ENCODE measurements at places on chromosomes 7 and 10. TPM values are rescaled to one million over a fixed set of nuclear protein-coding genes. Genes with fewer than 3 reads are reported as not detected.

The SRGN gene
- 192 TPM for total RNA-seq

The RADIL gene
- total RNA-seq = 0.37 TPM

The OLAH gene
- 1.0 TPM for total RNA-seq

The CHPF2 gene
- total RNA-seq = 40.7 TPM

DNA sequence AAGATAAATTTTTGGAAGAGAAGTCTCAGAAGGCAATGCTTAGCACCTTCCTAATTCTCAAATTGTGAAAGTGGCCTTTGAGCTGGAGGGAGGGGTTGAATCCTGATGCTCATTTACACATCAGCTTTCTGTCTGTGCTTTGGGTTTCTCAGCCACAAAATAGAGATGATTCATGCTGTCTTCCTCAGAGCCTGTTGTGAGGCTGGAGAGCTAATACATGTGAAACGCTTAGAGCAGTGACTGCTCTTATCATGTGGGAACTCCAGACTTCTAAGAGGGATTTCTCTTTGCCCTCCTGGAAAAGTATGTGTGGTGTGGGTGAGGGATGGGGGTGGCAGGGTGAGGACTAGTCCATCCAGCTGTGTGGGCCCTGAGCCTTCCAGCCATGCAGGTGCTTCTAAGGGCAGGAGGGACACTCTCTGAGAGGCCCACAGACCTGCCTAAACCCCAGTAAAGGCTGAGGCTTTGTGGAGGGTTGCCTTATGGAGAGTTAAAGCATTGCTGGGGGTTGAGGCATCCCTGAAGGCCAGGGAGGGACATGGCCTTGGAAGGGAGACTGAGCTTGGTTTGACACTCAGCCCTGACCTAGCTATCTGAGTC is 4.8 kb upstream of the EVX1 start:
- H3K4me1 ChIP-seq = peaks cover 14% of the 10 kb centered on the region
- no peak overlapping the region for H3K27ac ChIP-seq
- no peak overlapping the region for H3K4me3 ChIP-seq
- DNase-seq = no peak
- peaks cover 88% of the 10 kb centered on the region for H3K27me3 ChIP-seq

DNA sequence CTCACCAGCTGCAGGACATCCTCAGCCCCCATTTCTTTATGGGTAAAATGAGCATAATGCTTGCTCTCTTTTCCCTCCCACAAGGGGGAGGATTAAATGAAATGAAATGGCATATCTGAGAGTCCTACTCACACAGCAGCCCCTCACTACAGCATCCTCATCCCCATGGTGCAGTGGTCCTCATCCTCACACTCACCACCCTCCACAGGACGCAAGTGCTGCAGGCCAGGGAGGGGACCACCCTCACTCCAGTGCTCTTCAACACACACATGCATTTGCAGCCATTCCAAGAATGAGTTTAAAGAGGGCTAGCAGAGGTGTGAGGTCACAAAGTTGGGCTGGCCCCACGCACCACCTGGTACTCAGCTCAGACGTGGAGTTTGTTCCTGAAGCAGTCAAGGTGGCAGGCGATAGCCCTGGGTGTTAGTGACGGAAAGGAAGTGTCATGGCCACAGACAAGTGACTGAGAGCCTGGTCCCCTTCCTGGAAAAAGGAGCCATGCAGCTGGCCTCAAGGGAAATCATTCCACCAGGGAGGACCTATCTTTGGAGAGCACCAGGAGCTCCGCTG is 234.0 kb downstream of the TNS3 start:
- H3K4me3 ChIP-seq = no peak overlapping the region
- no peaks in the 10 kb centered on the region for H3K4me1 ChIP-seq
- no peaks in the 10 kb centered on the region for H3K36me3 ChIP-seq
- no peak for DNase-seq
- H3K27me3 ChIP-seq = no peaks in the 10 kb centered on the region
- H3K27ac ChIP-seq = no peak overlapping the region

- H3K27ac ChIP-seq = no peak overlapping the region
- H3K4me1 ChIP-seq = no peaks in the 10 kb centered on the region
- no peak for DNase-seq
- no peaks in the 10 kb centered on the region for H3K36me3 ChIP-seq
Observed at GRCh38 chr7:13282377-13282980, 595.0 kb downstream of the ARL4A start.

GRCh38 chr10:33270971-33271370 is 63.5 kb downstream of the NRP1 start:
- H3K36me3 ChIP-seq = peaks cover 1% of the 10 kb centered on the region
- no peak overlapping the region for H3K4me3 ChIP-seq
- H3K27ac ChIP-seq = no peak overlapping the region
- no peak for DNase-seq
- H3K4me1 ChIP-seq = peaks cover 5% of the 10 kb centered on the region

- no peak for DNase-seq
- no peak overlapping the region for H3K27ac ChIP-seq
- peaks cover 2% of the 10 kb centered on the region for H3K36me3 ChIP-seq
- peaks cover 39% of the 10 kb centered on the region for H3K4me1 ChIP-seq
- peaks cover 11% of the 10 kb centered on the region for H3K27me3 ChIP-seq
- no peak overlapping the region for H3K4me3 ChIP-seq
Observed at GRCh38 chr7:151426441-151426903, 13.5 kb downstream of the CRYGN start.

GRCh38 chr10:87915406-87915805 is 52.0 kb downstream of the PTEN start:
- H3K36me3 ChIP-seq = peaks cover 76% of the 10 kb centered on the region
- H3K27ac ChIP-seq = no peak overlapping the region
- H3K27me3 ChIP-seq = no peaks in the 10 kb centered on the region
- no peak for DNase-seq

- no peak overlapping the region for H3K27ac ChIP-seq
- H3K4me3 ChIP-seq = no peak overlapping the region
- DNase-seq = no peak
- H3K36me3 ChIP-seq = no peaks in the 10 kb centered on the region
- no peaks in the 10 kb centered on the region for H3K4me1 ChIP-seq
Observed at GRCh38 chr7:137296576-137296975, 47.0 kb downstream of the PTN start.

- H3K36me3 ChIP-seq = no peaks in the 10 kb centered on the region
- peak overlapping the region; percentile 93 for H3K27ac ChIP-seq
- H3K4me1 ChIP-seq = peaks cover 64% of the 10 kb centered on the region
Observed at GRCh38 chr7:148911626-148912025, 27.5 kb upstream of the EZH2 start.

DNA sequence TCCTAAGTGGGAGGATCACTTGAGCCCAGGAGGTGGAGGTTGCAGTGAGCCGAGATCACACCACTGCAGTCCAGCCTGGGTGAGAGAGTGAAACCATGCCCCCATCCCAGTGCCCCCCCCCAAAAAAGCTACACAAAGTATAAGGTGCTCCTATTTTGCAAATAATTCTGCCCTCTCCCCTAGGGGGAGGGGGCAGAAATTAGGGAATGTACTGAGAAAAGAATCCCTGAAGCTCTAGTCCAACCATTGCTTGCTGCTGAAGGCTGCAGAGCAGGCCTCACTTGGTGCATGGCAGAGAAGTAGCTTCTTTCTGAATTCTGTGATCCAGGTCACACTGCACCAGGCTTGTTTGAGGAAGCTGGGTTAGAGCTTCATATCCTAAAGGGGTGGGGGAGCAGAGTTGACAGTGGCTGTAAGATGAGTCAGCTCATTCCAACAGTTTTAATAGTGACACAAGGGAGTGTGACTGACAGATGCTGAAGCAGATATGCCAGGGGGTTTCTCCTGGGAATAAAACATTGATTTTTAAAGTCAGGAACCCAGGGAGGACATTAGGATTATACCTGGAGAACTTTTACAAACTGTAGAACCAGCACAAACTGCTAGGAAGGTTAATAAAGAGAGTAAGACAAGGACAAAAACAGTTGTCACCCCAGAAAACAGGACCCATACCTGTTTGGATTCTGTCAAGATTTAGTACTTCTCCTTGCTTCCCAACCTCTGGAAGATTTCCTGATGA is 32.8 kb upstream of the STRIP2 start:
- H3K36me3 ChIP-seq = peaks cover 7% of the 10 kb centered on the region
- DNase-seq = no peak
- no peak overlapping the region for H3K4me3 ChIP-seq
- H3K4me1 ChIP-seq = peaks cover 8% of the 10 kb centered on the region
- H3K27me3 ChIP-seq = no peaks in the 10 kb centered on the region

DNA sequence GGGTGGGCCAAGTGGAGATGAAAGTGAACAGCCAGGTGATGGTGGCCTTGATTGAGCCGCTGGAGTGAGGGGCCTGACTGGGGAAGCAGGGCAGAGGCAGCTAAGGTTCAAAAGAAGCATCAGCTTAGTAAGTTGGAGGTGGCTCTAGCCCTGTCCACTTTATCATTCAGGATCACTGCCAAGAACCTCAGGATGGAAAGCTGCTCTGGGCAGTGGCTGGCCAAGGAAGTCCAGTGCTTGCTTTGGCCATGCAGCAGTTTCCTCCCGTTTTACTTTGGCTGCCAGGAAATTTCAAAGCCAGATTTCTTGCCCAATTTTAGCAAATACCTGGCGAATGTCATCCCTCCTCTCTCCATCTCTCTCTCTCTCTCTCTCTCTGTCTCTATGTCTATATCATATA is 384.9 kb downstream of the PLXNA4 start:
- H3K36me3 ChIP-seq = peaks cover 3% of the 10 kb centered on the region
- no peak for DNase-seq
- no peaks in the 10 kb centered on the region for H3K4me1 ChIP-seq
- no peak overlapping the region for H3K27ac ChIP-seq

- no peaks in the 10 kb centered on the region for H3K36me3 ChIP-seq
- DNase-seq = no peak
- H3K27me3 ChIP-seq = no peaks in the 10 kb centered on the region
- H3K27ac ChIP-seq = no peak overlapping the region
- no peaks in the 10 kb centered on the region for H3K4me1 ChIP-seq
Observed at GRCh38 chr7:49295146-49295545, 370.8 kb downstream of the CDC14C start.

- no peak overlapping the region for H3K4me3 ChIP-seq
- H3K27ac ChIP-seq = no peak overlapping the region
- peaks cover 13% of the 10 kb centered on the region for H3K4me1 ChIP-seq
Observed at GRCh38 chr10:30674796-30675195, 45.2 kb upstream of the LYZL2 start.

- no peaks in the 10 kb centered on the region for H3K4me1 ChIP-seq
- H3K36me3 ChIP-seq = no peaks in the 10 kb centered on the region
- H3K4me3 ChIP-seq = no peak overlapping the region
- no peak overlapping the region for H3K27ac ChIP-seq
Observed at GRCh38 chr7:131934452-131934851, 378.0 kb upstream of the PODXL start.

GRCh38 chr10:99280472-99280871 is 44.8 kb upstream of the HPSE2 start:
- no peaks in the 10 kb centered on the region for H3K36me3 ChIP-seq
- no peak overlapping the region for H3K27ac ChIP-seq
- no peak overlapping the region for H3K4me3 ChIP-seq
- no peaks in the 10 kb centered on the region for H3K4me1 ChIP-seq
- peaks cover 23% of the 10 kb centered on the region for H3K27me3 ChIP-seq
- DNase-seq = no peak

DNA sequence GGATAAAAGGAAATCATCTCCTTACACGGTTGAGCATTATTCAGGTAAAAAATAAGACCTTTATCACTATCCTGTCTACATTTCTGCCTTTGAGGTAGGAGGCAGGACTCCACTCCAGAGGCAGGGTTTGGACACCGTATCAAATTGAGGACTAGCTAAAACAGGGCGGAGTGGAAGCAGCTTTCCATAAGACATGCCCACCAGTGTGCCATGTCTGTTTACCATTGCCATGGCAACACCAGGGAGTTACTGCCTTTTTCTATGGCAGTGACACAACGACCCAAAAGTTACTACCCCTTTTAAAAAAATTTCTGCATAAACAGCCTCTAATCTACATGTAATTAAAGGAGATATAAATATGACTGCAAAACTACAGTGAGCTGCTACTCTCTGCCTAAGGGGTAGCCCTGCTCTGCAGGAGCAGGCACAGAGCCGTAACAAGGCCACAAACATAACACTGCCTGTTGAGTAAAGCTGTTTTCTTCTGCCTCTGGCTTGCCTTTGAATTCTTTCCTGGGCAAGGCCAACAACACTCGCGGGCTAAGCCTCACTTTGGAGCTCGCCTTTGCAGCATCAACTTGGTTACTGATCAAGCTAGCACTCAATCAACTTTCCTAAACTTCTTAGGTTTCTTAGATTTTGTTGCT is 26.5 kb downstream of the DGKB start:
- H3K4me1 ChIP-seq = no peaks in the 10 kb centered on the region
- H3K4me3 ChIP-seq = no peak overlapping the region
- no peak overlapping the region for H3K27ac ChIP-seq
- DNase-seq = no peak
- H3K36me3 ChIP-seq = no peaks in the 10 kb centered on the region

- DNase-seq = no peak
- no peak overlapping the region for H3K4me3 ChIP-seq
- H3K27me3 ChIP-seq = peaks cover 11% of the 10 kb centered on the region
- no peaks in the 10 kb centered on the region for H3K36me3 ChIP-seq
- peaks cover 3% of the 10 kb centered on the region for H3K4me1 ChIP-seq
Observed at GRCh38 chr10:88865281-88865876, 13.7 kb upstream of the ANKRD22 start.

DNA sequence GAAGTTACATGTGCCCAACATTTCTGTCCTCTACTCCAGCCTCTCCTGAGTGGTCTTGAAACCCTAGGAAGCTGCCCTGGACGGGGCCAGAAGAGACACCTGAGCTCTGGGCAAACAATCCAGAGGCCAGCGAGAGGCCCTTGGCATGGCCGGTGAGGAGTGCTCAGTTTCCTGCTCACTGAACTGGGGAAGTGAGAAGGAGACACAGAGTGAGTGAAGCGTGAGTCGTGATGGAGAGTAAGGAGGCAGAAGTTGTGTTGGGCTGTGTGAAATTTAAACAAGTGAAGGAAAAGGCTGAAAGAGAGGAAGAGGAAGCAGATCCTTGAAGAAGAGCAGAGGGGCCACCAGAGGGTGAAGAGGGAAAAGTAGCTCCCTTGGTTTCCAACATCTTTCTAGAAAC is 73.2 kb downstream of the WNT2 start:
- no peaks in the 10 kb centered on the region for H3K4me1 ChIP-seq
- H3K36me3 ChIP-seq = no peaks in the 10 kb centered on the region
- H3K27me3 ChIP-seq = no peaks in the 10 kb centered on the region
- no peak overlapping the region for H3K27ac ChIP-seq

DNA sequence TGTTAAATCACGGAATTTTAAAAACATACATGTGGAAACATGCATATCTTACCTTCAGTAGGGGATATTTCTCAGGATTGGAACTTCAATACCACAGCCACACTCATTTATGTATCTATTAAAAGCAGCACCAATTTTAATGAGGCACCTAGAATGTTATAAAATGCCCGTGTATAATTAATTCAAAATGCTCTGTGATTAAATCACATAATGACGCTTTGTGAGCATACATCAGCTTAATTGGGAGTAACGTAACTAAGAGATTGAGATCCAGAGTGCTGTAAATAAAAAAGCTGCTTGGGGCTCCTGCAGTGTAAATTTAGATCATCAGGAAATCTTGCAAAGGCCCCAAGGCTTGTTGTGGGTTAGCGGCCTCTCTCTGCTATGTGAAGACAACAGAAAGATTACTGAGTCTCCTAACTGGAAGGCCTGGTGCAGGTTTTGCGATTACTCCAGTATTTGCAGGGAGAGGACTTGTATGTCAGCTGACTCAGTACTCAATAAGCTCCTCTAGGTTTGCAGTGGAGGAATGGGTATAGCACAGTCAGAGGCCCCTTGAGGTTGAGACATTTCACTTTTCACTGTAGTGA is 195.5 kb upstream of the PHYHIPL start:
- no peaks in the 10 kb centered on the region for H3K4me1 ChIP-seq
- H3K27me3 ChIP-seq = no peaks in the 10 kb centered on the region
- H3K36me3 ChIP-seq = no peaks in the 10 kb centered on the region
- H3K4me3 ChIP-seq = no peak overlapping the region
- no peak for DNase-seq
